NCI-H1048 (cell line): ENCODE measurements at places on chromosomes 13 and 19.

DNA sequence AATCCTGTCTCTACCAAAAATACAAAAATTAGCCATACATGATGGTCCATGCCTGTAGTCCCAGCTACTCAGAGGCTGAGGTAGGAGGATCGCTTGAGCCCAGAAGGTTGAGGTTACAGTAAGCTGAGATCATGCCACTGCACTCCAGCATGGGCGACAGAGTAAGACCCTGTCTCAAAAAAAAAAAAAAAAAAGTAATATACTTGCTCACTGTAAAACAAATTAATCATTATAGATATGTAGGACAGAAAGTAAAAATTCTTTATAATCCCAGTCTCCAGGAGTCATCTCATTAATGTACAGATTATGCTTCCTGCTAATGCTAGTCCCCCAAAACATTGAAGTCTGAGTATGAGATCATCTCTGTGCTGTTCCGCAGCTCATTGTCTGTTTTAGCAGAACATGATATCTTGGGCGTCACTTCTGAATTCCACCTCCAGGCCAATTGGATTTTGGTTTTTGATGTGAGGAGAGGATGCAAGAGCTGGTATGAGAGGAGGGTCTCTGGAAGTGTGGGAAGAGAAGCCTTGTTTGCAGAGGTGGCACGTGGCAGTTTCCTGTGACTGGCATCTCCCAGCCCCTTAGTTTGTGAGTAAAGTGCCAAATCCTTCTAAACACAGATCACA, 75.4 kb upstream of the NPAS1 start:
- no peak for DNase-seq

- DNase-seq = no peak
Observed at GRCh38 chr19:15253513-15253912, 21.3 kb upstream of the EPHX3 start.

GRCh38 chr13:114283576-114283975, 2.2 kb downstream of the UPF3A start:
- no peak for DNase-seq

DNA sequence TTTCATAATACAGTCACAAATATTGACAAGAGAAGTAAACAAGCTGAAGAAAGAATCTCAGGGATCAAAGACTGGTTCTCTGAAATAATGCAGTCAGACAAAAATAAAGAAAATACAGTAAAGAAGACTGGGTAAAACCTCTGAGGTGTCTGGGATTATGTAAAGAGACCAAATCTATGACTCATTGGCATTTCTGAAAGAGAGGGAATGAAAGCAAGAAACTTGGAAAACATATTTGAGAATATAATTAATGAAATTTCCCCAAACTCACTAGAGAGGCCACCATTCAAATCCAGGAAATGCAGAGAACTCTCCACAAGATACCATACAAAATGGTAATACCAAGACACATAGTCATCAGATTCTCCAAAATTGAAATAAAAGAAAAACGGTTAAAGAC, 53.0 kb upstream of the GPC6 start:
- no peak for DNase-seq

DNA sequence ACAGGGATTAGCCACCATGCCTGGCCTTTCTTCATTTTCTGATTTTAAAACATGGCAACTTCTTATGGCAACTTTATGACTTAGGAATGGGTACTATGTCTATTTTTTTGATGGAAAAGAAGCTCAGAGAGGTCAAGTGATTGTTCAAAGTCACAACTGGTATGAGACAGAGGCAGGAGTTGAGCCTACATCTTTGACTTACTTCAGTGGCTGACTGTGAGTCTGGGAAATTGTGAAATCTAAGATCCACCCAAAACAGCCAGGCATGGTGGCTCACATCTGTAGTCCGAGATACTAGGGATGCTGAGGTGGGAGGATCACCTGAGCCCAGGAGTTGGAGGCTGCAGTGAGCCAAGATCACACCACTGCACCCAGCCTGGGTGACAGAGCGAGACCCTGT, 2.4 kb upstream of the ACTL9 start:
- no peak for DNase-seq

DNA sequence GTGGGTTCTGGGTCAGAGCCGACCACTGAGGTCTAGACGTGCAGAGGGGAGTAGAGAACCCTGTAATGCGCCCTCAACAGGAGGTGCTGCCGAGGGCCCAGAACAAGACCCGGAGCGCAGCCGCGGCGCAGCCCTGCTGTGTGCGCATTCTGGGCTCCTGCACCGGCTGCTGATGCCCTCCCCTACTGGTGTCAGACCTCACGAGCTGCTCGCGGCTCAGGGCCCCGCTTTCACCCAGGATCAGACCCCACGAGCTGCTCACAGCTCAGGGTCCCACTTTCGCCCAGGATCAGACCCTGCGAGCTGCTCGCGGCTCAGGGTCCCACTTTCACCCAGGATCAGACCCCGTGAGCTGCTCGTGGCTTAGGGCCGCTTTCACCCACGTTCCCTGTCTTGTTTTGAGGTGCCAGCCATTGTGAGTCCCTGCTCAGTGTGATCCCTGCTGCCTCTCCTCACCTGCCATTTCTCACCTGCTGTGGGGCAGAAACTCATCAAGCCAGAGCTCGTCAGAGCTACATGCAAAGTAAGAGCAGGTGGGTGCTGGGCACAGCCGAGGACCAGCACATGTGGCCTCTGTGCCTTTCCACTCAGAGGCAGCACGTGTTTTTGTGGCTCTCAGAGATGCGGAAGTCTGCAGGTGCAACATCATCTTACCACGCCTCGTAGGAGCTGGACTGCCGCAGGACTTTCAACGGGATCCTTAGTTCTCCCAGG, 47.0 kb upstream of the C13orf46 start:
- DNase-seq = no peak

DNA sequence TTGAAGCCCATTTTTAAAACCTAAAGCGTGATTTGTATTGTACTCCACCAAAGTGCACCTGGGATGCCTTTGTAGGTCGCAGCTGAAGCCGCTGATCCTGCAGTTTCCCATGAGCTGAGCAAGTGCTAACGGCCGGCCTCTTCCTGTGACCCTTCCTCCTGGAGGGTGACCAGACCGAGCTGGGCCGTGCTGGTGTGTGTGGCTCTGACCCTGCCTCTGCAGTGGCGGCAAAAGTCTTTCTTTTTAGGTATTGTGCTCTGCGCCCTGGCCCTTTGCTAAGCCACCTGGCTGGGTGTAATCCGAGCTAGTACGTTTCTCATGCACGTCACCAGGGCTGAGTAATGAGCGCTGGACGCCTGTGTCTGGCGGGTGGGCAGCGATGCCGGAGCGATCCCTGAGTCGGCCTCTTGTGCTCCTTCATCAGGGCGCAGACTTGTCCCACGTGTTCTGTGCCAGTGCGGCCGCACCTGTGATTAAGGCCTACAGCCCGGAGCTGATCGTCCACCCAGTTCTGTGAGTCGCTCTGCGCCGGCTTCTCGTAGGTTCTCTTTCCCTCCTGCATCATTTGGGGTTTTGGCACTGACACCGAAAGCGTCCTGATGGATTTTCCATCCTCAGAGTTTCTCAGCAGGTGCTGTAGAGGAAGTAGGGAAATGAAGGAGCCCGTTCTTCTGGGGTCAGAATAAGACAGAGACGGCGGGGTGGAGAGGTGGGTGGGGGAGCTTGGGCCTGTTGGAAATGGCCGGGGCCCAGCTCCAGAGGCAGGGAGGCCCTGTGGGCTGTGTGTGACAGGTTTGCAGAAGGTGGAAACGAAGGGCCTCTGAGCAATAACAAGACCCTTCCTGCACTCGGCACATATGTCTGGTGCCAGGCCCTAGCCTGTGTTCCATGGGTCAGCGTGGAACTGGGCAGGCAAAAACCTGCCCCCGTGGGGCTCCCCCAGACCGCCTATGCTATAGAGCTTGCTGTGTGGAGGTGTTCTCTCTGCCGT, 9.7 kb downstream of the NAXD start:
- DNase-seq = no peak

DNA sequence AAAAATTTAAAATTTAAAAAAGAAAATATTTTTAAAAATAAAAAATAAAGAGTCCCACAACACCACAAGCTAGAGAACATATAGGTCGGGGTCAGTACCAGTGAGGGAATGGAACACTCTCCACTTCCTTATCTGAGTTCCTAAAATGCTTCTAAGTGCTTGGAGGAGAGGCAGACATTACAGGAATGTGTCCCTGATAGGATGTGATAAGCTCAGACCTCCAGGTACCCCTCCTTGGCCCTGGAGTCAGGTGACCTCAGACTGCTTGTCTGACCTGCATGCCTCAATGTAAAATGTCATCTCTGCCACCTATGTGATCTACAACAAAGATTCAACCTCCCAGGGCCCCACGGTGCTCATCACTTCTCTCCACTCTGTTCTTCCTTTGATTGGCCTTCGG, 2.8 kb downstream of the ZNF814 start:
- DNase-seq = no peak

- DNase-seq = no peak
Observed at GRCh38 chr13:37460166-37460565, 138.4 kb downstream of the POSTN start.

DNA sequence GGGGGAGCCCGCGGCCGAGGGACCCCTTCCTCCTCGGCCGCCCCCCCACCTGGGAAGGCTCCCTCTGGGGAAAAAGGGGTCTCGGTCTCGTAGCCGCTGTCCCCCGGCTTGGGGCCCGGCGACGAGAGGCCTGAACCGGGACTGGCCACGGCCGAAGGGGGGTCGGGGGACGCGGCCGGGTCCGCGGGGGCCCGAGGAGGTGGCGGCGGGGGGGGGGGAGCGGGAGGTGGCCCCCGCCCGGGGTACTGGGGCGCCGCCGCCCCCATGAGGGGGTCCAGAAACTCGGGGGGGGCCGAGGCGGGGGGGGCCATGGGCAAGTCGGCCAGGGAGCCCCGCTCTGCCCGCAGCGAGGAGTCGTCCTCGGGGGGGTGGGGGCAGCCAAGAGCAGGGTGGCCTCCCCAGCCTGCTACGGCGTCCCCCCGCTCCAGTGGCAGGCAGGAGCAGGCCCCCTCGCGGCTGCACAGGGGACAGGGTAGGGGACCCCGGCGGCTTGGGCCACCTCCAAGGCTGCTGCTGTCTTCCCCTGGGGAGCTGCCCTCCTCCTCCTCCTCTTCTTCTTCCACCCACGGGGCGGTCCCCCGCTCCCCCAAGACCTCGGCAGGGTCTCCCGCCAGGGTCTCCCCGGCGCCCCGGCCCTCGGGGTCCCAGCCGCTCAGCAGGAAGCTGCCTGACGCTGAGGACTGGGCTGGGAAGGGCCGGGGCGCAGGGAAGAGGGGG, 12.9 kb downstream of the LMTK3 start:
- DNase-seq = no peak

GRCh38 chr19:40178756-40179155, 12.5 kb upstream of the MAP3K10 start:
- no peak for DNase-seq

DNA sequence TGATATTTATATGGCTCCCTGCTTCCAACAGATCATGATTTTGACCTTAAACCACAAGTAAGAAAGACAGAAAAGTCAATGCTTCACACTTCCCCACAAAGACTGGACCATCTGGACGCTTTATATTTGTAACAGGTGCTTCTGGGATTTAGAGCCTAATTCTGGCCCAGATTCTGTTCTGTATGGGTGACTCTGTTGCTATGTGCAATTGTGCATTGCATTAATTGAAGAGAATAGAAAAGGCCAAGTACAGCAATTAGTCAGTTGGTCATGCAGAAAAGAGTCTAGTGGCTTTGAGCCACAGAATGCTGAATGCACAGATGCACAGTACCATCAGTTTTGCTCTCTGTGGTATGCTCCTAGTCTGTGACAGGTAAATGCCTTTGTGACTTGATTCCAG, 657.4 kb upstream of the ATXN8OS start:
- no peak for DNase-seq

DNA sequence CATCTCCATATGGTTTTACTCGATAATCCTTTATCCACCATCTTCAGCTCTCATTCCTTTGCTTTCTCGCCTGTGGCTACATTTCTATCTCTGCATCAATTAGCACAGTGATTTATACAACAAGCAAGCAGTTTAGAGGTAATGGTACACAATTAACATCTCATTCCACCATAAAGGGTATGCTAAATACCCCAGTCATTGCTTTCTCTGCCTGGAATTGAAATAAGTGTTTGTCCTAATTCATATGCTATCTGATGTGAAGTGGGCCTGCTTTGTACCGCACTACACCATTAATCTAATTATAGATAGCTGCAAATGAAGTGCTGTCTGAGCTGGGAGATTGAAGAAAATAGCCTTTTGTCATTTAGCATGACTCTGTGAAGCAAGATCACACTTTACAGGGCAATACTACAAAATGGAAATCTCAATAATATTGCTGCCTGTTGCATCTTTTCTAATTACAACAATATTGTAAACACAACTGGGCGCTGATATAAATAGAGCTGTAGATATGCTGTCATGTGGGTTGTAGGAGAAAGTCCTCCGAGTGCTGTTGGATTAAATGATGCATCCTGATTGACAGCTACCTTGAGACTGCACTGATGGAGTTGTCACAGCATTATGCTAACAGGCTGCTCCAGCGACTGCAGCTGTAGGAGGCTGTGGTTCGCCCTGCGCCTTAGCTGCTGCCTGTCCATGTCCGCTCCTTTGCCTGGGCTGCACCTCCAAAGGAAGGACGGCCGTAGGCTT, 78.2 kb downstream of the GGACT start:
- DNase-seq = no peak

DNA sequence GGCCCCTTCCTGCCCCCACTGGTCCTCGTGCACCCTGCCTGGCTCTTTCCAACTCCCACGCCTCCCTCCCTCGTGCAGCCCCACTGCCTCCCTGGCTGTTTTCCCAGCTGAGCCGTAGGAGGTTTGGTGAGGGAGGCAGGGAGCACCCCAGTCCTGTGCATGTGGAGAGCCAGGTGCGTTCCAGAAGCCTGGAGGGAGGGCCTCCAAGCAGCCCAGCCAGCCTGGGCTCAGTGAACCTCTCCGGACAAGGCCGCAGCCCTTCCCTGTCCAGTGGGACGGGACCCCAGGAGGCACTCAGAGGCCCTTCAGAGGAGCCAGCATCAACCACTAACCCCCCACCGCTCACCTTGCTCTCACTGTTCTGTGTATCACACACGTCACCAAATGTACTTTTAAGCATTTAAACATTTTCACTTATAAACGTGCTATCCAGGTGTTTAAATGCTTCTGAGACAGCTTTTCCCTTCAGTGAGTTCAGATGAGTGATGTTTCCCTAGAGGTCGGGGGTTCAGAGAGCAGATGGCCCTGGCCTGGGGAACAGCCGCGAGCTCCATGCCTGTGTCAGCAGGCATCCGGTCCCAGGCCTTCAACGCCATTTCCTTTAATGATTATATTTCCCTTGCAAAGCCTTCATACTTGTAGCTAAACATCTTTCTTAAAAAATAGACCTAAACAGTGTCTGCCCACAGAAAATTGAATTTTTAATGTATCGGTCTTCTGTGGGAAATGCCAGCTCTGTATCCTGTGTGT, 122.6 kb downstream of the ATP11A start:
- DNase-seq = no peak

GRCh38 chr19:48492925-48493717, 18.5 kb downstream of the LMTK3 start:
- DNase-seq = peak; percentile 99

- no peak for DNase-seq
Observed at GRCh38 chr19:9673912-9674662, 813 bp downstream of the ZNF562 start.
